ENCODE measurements at places on chromosomes 13 and 19.

GRCh38 chr19:648904-649801 is 9.5 kb downstream of the FGF22 start:
- DNase-seq = no peak

- no peak for DNase-seq
Observed at GRCh38 chr13:104025303-104025702, 959.1 kb upstream of the SLC10A2 start.

DNA sequence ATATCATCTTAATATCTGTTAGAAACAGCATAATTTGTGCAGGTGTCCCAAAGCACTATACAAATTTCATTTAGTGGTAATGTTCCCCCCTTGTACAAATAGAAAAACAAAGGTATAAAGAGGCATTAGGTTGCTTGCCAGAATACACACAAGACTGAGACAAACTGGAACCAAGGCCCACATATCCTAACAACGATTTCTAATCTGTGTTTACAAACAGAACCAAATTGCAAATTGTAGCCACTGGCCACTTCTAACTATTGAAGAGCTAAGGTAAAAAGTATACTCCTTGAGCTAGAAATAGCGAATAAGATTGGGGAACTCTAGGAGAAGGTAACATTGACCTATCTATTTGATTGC is 526.1 kb downstream of the KLF12 start:
- no peak for DNase-seq

GRCh38 chr19:5212101-5212500 is 128.5 kb downstream of the PTPRS start:
- no peak for DNase-seq

GRCh38 chr13:109180905-109181425 is 551.6 kb downstream of the MYO16 start:
- no peak for DNase-seq

GRCh38 chr13:110392510-110393240 is 85.6 kb downstream of the COL4A2 start:
- peak; percentile 25 for DNase-seq

- peak; percentile 96 for DNase-seq
Observed at GRCh38 chr19:52453324-52454094, at the start of gene ZNF578. ZNF578 (plus strand) TSS chr19:52453553; CDS start chr19:52501846, 48,293 bp downstream.

GRCh38 chr13:30816736-30817135 is 81.4 kb downstream of the ALOX5AP start:
- DNase-seq = no peak

DNA sequence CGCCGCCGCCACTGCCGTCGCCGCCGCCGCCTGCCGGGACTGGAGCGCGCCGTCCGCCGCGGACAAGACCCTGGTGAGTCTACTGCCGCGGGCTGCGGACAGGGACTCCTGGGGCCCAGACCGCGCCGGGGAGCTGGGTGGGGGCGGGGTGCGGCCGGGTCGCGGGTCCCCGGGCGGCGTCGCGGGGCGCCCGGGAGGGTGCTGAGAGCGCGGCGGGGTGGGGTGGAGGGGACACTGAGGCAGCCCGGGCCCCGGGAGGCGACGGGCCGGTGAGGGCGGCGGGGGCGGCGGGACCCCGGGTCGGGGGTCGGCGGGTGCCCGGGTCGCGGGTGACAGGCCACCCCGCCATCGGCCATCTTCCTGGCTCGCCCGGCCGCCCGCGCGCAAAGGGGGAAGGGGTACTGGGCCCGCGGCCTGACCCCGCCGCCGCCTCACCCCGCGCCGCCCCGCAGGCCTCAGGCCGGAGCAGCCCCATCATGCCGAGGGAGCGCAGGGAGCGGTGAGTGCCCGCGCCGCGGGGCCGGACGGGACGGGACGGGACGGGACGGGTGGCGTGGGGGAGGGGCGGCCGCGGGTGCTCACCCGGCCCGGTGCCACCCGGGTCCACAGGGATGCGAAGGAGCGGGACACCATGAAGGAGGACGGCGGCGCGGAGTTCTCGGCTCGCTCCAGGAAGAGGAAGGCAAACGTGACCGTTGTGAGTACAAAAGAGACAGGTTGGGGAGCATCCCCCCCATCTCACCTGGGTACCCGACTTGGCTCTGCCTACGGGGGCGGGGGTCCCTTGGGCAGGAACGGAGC is 489 bp downstream of the CCNE1 start:
- no peak for DNase-seq

DNA sequence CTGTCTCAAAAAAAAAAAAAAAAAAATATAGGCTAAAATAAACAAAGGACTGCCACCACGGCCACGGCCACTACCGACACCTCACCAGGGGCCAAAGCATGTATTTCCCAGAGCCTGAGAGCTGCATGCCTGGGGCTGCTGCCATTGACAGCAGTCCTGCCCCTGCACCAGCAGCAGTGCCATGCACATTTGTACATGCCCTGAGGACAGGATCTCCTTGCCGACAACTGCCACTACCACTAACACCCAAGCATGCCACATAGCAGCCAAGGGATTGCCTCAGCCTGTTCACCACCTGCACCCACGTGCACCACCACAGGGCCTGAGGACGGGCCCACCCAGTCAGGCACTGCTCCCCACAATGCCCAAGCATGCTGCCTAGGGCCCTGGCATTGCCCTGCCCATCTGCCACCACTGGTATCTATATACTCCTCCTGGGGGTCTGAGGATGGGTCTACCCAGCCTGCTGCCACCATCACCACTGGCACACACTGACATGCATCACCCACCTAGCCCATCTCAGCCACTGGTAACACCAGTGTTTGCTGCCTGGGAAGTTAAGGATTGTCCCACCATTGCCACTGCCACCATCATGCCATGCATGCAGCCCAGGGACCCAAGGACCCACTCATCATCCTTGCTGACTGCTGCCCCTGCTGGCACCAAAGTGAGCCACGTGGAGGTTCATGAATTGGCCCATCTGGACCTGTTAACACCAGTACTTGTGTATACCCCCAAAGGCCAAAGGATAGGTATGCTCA is 10.6 kb upstream of the NUP62 start:
- no peak for DNase-seq

GRCh38 chr13:81990652-81991051 is 1649.7 kb upstream of the SPRY2 start:
- DNase-seq = peak; percentile 60

DNA sequence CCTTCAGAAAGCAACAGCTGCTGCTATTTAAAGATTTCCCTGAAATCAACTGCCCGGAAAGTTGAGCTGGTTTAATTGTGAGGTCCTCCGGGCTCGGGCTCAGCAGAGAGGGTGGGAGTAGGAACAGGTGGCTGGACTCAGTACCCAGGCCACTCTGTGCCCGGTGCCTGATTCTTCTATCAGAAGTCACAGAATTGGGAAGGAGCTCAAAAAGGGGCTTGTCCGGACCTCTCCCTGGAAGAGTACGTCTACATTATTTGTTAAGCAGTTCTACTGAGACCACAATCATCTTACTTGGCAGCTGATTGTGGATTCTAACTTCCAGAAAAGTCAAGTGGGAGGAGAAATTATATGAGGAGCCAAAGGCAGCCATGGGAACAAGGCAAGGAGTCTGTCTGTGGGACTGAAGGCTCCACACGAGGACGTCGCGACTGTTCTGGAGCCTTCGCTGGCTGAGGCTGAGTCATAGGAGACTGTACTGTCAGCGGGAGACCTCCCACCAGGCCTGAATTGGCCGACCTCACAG is 91.7 kb upstream of the ANKRD10 start:
- DNase-seq = peak; percentile 54

- no peak for DNase-seq
Observed at GRCh38 chr13:110137680-110138009, 169.3 kb downstream of the COL4A1 start.

GRCh38 chr19:6518145-6518911 is 12.5 kb upstream of the TNFSF9 start:
- no peak for DNase-seq
